ENCODE measurements at places on chromosomes 5 and 9.
A peak's percentile ranks its signal among the peaks of the same experiment; 100 is the strongest.

GRCh38 chr9:88535226-88536022 lies 446 bp downstream of the NXNL2 start:
- DNase-seq: peak; percentile 16

DNA sequence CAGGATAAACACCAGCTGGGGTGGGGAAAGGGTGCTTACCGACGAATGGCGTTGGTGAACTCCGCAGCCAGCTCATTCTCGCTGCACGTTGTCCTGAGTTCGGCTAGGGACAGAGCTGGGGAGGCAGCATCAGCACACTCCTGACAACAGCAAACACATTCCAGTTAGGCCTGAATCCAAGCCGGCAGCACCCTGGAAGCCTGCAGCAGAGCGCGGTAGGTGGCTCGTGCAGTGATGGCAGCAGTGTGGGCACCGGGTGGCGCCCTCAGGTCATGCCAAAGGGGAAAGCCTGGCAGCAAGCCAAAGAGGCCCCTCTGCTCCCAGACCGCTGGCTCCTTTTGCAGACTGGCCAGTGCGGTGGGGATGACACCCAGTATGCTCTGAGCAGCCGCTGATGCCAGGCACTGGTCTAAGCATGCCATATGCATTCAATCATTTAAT lies 66.9 kb downstream of the DCP2 start:
- DNase-seq: no peak

- no peak for DNase-seq
Observed at GRCh38 chr5:83891261-83891660, 170.6 kb upstream of the HAPLN1 start.

GRCh38 chr5:40381016-40381415 lies 298.7 kb upstream of the PTGER4 start:
- no peak for DNase-seq

DNA sequence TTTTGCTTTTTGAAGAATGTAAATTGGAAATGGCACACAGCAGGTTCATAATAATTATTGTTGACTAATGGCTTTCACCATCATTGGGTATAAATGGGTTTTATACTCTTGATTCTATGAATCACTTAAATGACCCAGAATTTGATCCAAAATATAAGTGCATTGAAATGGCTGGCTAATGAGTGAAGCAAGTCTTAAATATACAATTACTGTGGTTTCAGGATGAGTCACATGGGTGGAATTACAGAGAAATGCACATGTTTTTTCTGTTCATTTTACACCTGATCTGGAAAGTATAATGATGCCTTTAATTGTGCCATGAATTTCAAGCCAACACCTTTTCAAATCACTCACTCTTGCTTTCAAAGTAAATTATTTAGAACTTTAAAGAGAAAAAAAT lies 380.8 kb upstream of the CD180 start:
- no peak for DNase-seq

- no peak for DNase-seq
Observed at GRCh38 chr9:98334796-98335195, 79.3 kb upstream of the TBC1D2 start.

DNA sequence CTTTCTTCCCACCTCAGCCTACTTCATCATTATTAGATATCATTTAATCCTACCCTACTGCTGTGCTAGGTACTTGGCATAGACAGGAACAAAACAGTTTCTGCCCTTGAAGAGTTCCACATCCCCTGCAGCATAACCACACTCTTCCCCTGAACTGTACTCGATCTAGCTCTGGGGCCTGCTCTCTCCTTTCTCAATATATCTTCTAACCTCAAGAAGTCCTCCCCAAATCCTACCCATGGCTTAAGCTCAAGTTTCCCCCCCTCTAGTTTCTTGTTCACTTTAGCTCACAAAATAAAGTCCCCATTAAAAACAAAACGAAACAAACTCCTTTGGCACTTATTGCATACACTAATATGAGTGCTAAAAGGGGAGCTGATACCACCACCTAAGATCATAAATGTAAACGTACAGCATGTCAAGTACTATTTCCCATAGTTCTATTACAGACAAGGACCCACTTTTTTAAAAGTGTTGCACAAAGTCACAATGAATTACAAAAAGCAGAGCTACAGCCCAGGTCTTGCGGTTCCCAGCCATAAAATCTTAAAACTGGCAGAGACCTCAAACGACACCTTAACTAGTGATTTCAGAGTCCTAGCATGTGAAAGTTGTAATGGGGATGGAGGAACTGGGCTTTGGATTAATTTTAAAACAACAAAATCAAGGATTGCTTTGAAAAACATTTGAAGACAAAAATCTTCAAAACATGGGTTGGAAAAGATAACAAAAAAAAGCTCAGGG lies 80.7 kb downstream of the PTPDC1 start:
- DNase-seq: no peak

GRCh38 chr9:109156708-109157107 lies 10.3 kb downstream of the FRRS1L start:
- peak; percentile 4 for DNase-seq

DNA sequence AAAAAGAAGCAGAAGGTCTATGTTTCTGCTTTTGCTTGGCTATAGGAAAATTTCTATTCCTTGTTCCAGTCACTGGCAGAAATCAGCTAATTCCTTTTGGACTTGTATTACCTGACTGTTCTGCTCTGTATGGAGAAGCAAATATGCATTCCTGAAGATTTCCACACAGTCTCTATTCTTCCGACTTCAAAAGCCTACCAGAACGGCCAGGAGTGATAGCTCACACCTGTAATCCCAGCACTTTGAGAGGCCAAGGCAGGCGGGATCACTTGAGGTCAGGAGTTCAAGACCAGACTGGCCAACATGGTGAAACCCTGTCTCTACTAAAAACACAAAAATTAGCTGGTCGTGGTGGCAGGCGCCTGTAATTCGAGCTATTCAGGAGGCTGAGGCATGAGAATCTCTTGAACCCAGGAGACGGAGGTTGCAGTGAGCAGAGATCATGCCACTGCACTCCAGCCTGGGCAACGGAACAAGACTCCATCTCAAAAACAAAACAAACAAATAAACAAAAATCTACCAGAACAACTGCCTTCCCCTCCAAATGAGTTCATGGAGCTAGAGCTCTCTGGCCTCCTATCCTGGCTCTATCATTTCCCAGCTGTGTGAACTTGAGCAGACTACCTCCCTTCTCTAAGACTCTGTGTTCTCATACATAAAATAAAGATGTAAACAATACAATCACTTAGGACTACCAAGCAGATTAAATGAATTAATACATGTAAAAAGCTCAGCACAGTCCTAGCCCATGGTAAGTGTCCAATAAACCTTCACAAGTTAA lies 17.0 kb downstream of the MYO10 start:
- no peak for DNase-seq

- no peak for DNase-seq
Observed at GRCh38 chr9:98095401-98095800, 23.6 kb downstream of the TRIM14 start.

- DNase-seq: no peak
Observed at GRCh38 chr9:112548836-112549595, 62.4 kb downstream of the KIAA1958 start.

DNA sequence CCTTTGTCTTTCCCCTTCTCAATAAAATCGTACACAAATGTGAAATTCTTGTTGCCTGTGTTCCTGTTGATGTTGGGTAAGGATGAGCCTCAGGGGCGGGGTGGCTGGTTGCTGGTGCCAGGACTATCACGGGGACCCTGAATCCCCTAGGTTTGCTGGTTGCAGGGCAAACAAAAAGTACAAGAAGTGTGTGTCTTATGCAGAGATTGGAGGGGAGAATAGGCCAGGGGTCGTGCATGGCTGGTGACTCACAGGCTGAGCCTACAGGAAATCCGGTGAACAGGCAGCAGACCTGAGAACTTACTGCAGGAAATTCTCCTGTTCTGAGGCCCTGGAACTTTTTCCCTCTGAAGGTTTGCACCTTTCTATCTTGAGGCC lies 5.5 kb downstream of the ANXA2R start:
- DNase-seq: no peak

DNA sequence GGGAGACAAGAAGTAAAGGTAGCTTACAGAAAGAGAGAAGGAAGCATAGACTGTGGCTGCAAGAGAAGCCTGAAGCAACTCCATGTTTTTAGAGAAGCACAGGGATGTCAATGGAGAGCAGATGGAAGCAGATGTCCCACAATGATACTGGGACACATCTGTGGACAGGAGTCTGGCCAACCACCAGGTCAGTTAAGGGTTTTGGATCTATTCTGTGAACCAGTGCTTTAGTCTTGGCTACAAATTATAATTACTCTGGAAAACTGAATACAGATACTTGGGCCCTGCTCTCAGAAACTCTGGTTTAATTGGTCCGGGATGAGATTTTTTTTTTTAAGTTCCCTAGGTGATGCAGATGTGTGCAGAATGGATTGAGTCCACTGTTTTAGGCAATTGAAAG lies 592.8 kb downstream of the CSNK1G3 start:
- no peak for DNase-seq

GRCh38 chr5:116572350-116573278 lies 2.0 kb downstream of the SEMA6A start:
- DNase-seq: peak; percentile 49

DNA sequence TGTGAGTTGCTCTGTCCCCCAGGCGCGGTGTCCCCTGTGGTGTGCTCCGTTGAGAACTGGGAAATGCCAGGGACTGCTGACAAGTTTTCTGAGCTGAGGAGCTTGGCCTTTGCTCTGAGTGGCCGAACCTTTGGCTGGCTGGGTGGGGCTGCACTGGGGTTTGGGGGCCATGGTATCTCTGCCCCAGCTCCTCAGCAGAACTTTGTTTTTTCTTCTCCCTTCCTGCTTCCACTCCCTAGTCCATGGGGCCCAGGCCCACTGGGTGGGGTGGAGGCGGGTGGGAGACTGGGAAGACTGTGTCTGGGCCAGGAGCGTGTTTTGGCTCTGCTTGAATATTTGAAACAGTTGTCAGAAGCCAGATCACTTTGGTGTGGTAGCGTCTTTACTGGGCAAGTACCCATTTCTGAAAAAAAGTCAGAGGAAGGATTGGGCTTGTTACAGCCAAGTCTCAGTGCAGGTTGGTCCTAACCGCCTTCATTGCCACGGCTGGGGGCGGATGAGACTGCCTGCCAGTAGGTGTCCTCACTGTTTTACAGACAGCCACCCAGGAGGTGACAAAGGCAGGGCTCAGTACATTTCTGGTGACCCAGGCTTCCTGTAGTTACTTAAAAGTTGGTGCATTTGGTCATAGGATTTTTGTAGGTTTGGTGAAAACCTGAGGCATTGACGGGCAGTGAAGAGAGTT lies 92.7 kb downstream of the DAB2IP start:
- peak; percentile 56 for DNase-seq

DNA sequence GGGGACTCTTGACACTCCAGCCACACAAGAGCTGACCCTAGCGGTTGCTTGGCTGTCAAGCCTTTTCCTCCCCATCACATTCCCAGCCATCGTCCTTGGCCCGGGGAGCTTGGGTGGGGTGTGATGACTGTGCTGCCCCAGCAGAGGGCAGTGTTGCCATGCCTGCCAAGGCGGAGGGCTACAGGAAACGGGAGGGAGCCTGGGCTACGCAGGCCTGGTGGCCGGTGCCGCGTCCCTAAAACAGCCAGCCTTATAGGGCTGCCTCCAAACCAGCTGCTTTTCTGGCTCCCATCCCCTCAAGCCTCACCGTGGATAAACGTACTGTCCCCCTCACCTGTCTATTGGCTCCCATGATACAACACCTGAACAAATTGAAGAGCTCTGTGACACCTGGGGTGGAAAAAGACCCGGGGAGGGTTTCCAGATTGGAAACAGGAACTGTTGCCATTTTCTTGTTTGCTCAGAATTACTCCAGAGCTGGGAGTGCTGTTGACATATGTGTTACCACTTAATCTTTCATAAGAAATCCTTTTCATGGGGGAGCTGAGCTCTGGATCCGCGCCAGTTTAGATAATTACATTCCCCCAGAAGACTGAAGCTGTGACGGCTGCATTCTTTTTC lies 72.8 kb upstream of the ASTN2 start:
- DNase-seq: peak; percentile 42

DNA sequence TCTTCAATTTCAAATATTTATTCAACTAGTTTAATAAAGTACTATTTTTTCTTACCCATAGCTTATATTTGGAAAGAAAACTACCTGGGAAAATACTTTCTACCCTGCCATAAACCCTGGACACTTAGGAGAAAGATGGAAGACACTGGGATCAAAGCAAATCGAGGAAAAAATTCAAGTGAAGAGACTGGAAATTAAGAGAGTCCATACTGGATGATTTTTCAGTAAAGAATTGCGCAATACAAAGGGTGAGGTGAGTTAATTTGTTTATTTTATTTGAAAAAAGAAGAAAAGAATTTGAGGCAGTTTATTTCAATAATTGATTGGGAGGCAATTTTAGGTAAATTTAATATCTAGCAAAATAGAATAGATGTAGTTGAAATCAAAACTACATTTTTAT lies 331.8 kb upstream of the ITGA1 start:
- no peak for DNase-seq

DNA sequence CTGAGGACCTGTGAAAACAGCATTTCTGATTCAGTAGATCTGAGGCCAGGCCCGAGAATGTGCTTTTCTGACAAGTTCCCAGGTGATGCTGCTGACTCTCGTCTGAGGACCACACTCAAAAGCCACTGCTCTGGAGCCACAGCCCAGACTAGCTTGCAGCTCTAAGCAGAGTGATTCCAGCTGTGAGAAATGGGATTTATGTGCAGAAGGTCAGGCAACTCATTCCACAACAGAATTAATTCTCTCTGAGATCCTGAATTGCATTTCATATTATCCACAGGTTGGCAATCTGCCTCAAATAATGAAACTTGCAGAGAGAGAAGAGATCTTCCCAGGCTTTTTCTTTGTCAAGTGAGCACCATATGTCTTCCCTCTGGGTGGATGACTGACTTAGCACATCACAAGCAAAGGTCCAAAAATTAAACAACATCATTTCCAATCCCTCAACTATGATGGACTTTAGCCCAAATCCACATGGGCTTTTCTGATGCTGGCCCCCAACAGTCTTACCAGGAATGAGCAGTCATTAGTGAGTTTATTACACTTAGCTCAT lies 140.2 kb downstream of the ALDH1A1 start:
- peak; percentile 52 for DNase-seq

- no peak for DNase-seq
Observed at GRCh38 chr9:90070931-90071660, 466.3 kb downstream of the GADD45G start.

DNA sequence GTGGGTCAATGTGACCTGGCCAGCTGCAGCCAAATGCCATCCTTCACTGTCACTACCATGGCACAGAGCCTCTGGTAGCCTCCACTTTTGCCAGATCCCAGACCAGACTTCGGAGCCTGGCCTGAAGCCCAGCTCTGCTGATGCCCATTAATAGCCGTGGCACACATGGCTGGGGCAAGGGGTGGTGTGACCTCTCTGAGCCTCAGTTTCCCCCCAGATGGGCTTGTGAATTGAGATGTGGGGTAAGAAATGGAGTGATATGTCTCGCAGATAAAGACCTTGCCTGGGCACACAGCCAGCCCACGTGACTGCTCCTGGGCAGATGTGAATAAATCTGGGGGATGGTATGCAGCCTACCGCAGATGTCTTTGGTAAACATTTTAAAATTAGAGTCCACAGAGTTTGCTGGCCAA lies 13.9 kb downstream of the SUSD3 start:
- peak; percentile 34 for DNase-seq

- DNase-seq: peak; percentile 46
Observed at GRCh38 chr5:54440456-54440893, 15.0 kb upstream of the HSPB3 start.

DNA sequence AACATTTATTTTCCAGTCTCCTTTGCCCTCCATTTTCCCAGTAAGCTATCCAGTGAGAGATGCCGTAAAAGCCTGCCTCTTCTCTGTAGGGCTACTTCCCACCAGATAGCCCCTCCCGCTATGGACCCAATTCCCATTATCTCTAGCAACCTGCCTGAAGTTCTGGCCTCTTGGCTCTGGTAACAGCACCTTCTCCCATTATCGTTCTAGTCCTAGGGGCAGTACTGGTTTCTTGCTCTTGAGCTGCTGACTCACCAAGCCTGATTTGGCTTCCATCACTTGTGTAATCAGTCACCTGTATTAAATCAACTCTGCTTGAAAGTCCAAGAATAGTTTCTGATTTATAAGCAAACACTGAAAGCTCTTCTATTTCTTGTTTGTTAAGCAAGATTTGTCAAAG lies 42.8 kb upstream of the PARP8 start:
- no peak for DNase-seq
